ENCODE measurements at places on chromosomes 11 and 22.

- DNase-seq: no peak
These were observed 32.1 kb upstream of the PPP2R1B start for GRCh38 chr11:111798279-111798678.

GRCh38 chr11:68819362-68819761 is 22.4 kb downstream of the CPT1A start:
- DNase-seq: no peak

DNA sequence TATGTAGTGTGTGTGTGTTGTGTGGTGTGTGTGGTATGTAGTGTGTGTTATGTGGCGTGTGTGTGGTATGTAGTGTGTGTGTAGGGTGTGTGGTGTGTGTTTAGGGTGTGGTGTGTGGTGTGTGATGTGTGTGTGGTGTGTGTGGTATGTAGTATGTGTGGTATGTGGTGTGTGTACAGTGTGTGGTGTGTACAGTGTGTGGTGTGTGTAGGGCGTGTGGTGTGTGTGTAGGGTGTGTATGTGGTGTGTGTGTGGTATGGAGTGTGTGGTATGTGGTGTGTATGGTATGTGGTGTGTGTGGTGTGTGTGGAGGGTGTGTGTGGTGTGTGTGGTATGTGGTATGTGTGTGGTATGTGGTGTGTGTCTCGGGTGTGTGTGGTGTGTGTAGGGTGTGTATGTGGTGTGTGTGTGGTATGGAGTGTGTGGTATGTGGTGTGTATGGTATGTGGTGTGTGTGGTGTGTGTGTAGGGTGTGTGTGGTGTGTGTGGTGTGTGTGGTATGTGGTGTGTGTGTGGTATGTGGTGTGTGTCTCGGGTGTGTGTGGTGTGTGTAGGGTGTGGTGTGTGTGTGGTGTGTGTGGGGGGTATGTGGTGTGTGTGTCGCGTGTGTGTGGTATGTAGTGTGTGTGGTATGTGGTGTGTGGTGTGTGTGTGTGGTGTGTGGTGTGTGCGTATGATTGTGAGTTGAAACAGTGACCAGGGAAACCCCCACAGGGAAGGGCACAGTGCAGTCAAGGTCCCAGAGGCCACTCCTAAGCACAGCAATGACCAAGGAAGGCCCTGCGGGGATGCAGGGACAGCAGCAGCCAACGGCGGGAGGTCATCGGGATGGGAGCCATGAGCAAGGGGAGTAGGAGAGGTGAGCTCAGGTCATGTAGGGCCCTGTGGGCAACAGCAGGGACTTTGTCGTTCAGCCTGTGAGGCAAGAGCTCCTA is 2.9 kb upstream of the PPP6R2 start:
- DNase-seq: no peak

DNA sequence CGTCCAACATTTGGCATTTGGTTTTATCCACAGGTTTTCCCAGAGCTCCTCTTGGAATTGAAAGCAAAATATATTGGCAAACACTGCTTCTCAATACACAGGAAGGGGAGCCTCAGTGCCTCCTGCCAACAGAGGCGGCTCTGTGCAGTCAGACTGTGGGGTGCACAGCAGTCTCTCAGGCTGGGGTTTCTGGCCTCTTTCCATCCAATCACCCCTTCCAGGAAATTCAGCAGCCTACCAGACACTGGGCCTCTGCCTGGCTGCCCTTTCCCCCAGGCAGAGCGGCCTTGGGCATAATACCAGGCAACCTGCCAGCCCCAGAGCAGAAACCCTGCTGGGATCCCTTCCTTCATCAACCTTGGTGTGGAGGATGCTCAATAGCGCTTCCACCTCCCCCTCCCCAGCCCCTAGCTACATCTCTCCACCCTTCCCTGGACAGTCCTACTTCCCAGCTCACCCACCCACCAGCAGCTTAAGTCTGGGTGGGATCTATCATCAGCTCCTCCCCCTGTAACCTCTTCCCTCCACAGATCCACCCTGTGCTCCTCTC is 17.8 kb upstream of the RAPSN start:
- DNase-seq: no peak

- DNase-seq: no peak
These were observed 46.9 kb downstream of the MSANTD4 start for GRCh38 chr11:105975128-105975527.

GRCh38 chr11:65505466-65506289 is 6.8 kb downstream of the MALAT1 start:
- no peak for DNase-seq

DNA sequence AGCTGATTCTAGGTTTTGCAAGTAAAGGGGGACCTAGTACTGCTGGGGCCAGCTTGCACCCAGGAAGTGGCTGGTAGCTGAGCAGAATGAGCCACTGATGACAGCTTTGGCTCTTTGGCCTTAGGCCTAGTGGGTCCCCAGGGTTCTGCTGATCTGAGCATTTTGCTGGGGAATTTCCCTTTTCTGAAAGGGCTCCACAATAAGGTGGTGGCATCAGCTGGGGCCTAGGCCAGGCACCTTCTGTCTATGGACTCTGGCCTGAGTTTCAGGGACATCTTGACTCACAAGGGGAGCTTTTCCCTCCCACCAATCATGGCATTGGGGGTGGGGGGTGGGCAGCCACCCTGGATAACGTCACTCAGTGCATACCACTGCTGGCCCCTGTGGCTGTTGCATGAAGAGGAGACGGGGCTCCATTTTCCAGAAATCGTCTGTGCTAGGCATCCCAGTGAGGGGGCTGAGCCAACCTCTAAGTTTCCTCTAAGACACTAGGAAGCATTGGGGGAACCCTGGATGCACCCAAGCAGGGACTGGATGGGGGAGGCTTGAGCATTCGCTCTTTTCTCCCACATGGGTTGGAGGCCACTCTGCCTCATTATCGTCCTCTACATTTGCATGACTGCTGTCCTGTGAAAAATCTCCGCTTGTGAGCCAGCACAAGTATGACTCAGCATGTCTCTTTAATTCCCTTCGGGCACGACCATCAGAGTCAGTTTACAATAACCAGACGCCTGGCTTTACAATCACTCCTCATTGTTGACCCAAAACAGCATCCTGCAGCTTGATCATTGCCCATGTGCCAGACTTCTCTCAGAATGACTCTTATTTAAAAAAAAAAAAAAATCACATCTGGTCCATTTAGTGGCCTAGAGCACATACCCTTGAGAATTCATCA is 145.0 kb upstream of the THY1 start:
- DNase-seq: no peak

DNA sequence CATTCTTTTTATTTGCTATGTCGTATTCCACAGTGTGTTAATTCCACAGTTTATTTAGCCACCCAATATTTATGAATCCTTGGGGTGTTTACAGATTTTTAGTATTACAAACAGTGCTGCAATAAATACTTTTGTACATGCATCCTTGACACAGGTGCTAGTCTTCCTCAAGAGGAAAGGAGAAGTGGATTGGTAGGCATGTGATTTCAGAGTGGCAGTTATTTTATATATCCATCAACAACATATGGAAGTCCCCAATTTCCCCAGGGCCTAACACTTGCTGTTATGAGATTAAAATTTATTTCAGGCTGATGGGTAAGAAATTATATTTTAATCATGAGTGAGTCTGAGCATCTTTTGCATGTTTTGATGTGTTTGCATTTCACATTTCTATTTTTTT is 17.9 kb downstream of the TRIM44 start:
- no peak for DNase-seq

DNA sequence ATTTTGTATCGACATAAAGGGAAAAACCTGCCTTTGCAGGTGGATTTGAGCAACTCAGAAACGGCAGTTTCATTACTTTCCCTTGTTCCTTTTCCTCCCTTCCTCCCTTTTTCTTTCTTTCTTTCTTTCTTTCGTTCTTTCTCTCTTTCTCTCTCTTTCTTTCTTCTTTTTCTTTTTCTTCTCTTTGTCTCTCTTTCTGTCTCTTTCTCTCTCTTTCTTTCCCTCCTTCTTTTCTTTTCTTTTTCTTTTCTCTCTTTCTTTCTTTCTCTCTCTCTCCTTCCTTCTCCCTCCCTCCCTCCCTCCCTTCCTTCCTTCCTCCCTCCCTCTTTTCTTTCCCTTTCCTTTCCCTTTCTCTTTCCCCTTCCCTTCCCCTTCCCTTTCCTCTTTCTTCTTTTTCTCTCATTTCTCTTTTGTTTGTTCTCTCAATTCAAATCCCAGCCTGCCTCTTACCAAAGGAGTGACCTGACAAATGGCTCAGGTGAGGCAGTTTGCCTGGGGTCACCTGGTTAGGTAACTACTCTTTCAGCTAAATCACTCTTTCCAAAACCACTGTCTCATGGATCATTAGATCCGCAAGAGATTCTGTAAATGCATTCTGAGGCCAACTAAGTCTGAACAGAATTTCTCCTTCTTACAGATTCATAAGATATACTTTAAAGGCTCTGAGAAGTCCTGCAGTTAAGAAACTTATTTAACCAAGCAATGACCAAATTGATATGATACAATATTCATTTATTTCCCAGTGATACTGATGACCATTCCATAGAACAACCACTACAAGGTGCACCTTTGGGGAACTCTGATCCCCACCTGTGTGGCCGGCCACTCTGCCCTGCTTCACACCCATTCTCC is 75.3 kb downstream of the MYO18B start:
- no peak for DNase-seq

DNA sequence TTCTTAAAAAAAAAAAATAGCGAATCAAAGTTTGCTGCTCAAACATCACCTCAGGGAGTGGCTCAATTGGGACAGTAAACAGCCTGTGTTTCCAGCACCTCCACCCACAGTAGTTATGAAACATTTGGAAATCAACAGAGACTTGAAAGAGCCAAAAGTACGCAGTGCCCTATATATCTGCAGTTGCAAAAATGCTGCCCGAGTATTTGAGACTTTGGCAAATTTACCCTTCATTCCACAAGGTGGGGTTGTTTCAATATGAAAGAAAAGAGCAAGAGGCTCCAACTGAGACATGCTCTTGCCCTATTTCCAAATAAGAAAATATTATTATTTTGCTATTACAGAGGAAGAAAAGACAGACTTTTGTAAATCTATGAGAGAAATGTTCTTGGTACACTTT is 851.1 kb upstream of the RAG2 start:
- no peak for DNase-seq

- no peak for DNase-seq
These were observed 32.2 kb upstream of the EHF start for GRCh38 chr11:34588701-34589100.

DNA sequence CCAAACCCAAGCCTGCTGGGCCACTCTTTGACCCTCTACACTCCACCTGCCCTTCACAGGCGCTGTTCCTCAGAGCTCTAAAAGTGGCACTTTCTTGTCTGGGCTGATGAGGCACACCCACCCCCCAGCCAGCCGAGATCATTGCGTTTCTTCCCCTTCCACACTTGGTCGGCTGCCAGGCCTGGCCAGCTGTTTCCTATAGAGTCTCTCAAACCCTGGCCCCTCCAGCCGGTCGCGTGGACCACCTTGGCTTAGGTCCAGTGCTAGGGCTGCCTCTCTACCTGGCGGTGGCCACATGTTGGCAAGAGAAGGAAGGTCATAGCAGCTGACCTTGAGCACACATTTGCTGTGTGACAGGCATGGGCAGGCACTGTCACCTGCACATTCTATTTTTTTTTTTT is 60.6 kb downstream of the PPP6R2 start:
- DNase-seq: no peak

DNA sequence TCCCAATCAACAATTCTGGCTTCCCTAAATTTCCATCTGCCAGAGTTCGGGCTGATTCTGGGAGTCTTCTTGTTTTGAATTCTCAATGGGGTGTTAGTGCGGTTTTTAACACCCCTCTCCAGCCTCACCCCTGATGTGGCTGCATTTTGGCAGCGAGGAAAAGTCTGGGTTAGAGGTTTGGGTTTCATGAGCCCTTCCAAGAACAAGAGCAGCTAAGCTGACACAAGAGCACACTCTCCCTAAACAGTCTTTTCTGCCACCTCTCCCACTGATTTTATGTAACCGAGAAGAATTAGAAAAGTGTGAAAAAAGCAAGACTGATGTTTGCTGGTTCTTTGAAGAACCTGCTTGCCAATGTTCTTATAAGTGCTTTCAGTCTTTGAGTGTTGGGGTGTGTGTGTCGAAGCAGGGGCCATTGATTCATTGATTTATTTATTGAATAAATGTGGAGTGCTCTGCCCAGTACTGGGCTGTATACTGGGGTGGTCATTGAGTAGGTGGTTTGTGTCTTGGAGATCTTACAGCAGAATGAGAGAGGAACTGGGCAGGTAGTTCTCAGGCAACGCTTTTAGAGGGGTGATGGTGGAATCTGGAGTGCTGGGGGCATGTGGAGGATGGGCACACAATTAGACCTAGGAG is 101.5 kb downstream of the TRAF6 start:
- no peak for DNase-seq

- no peak for DNase-seq
These were observed 186.2 kb downstream of the SPON1 start for GRCh38 chr11:14148653-14149273.

DNA sequence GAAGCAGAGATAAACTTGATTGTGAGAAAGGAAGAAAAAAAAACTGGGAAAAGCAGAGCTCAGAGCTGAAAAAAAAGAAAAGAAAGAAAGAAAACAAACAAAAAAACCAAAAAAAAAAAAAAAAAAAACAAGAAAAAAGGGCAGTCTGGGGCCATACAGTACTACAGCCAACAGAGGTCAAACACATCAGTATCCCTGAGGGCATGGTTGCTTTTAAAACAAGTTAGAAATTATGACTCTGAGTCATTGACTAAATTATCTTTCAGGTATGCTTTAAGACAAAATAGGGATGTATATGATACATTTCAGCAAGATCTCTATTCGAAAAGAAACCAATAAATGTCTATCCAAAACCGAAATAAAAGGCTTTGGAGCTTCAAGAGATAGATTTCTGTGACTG is 37.1 kb upstream of the TLCD5 start:
- DNase-seq: no peak

- peak; percentile 39 for DNase-seq
These were observed 18.5 kb upstream of the FEZ1 start for GRCh38 chr11:125514336-125515101.

DNA sequence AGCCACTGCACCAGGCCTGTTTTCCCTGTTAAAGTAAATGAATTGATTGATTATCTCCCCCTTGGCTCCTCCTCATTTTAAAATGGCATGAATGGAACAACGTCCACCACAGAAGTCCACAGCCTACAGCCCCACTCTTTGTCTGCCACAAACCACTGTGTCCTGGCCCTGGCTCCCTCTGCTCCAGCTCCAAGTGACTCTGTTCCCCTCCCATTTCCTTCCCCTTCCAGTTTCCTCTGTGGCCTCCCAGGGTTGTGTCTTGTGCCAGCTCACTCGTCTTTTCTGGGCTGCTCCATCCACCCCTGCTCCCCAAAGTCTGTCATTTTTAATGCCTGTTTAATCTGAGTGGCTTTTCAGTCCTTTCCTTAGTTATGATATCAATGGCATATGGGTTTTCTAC is 52.4 kb upstream of the CD5 start:
- DNase-seq: no peak

DNA sequence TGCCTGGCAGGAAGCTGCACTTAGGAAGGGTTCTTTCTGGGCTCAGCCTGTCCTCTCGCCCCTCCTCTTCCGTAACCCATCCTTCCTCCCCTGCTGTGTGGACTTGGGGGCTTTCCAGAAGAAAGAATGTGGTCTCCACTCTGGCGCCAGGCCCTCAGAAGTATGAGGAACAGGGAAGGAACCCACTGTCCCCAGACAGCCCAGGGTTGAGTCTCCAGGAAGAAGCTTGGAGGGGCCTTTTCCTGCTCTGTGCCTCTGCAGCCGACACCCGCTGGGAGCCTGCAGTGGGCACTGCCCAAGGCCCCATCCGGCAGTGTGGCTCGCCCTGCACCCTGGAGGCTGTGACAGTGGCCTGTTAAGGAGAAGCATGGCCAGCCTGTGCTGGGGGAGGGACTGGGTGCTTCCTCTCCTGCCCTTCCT is 112.6 kb downstream of the ST3GAL4 start:
- no peak for DNase-seq
